Adipose tissue (tissue), 3 donors: ENCODE measurements at places on chromosomes 11 and 22. TPM values are rescaled to one million over a fixed set of nuclear protein-coding genes. Genes with fewer than 3 reads are reported as not detected.

PKNOX2 gene
- 1.3 TPM for polyA plus RNA-seq

HIKESHI gene
- 22.3 TPM for polyA plus RNA-seq

ROBO4 gene
- polyA plus RNA-seq, result 41.9 TPM

TEX12 gene
- not detected for polyA plus RNA-seq
